AG04449 (cell line): ENCODE measurements at places on chromosomes 12 and 14.

DNA sequence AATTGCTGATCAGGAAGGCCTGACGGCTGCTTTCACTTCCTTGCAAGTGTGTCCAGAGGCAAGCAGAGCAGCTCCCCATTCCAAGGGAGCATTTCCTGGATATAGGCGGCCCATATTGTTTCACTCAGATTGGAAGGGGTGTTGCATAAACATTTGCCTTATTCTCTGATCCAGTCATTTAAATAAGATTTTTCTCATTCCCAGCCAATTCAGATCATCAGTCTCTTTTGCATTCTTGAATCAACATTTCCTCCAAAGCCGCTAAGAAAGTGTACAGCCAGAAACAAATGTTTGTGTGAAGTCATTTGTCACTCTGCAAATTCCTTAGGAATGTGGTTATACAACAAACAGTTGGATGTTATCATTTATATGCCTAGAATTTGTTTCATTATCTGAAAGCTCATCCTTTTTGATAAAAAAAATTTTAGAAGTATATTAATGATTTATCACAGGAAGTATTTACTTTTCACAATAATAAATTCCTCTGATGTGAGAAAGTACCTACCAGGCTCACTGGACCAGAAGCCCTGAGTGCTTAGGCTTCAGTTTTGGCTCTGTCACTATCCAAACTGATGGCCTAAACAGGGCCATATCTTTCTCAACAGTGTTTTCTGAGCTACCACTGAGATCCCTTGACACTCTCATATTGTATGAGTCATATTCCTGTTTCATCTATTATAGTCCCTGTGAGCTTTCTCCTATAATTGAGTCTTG lies 379.6 kb downstream of the CCDC91 start:
- no peak for DNase-seq

DNA sequence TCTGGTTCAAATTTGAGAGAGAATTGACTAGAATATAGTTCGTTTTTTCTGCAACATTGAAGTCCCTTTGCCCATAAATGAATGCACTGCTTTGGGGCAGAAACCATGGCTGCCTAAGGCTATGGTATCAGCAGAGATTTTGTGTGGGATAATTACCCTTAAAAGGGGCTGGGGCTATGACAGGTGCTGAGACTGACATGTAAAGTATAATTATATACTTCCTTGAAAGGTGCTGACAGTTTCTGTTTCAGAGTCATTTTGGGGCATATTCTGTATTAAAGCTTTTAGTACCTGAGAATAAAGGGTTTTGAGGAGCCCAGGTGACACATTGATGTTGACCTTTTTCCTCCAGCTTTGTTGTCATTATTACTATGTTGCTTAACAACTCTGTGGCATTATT lies 150.3 kb upstream of the PTPRQ start:
- no peak for DNase-seq

GRCh38 chr12:57232156-57232756 lies 2.7 kb downstream of the SHMT2 start:
- no peak for DNase-seq

DNA sequence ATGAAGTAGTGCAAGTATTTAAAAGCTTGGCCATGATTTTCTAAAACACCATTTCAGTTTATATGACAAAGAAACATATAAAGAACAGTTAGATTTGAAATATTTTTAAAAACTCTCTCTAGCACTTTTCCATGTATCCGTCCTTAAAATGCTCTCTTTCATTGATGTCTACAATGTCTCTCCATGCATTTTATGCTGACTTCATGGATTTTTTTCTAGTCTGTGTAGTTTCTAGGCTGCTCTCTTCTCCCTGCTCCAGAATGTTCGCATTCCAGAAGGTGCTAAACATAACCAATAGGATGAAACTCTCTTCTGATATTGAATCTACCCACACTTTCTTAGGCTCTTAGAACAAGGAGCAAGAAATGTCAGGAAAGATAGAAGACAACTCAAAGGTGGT lies 124.8 kb downstream of the PLCZ1 start:
- DNase-seq: no peak

DNA sequence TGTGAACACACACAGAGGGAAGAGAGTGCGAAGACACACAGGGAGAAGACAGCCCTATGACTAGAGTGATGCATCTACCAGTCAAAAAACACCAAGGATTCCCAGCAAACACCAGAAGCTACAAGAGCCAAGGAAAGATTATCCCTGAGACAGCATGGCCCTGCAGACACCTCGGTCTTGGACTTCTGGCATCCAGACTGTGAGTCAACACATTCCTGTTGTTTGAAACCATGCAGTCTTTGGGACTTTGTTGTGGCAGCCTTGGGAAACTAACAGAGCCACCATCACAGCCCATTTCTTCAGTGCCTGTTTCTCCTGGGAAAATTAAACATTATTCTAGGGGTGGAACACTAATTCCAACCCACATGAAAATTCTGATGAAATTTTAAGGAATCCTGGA lies 220.6 kb downstream of the GXYLT1 start:
- DNase-seq: no peak

DNA sequence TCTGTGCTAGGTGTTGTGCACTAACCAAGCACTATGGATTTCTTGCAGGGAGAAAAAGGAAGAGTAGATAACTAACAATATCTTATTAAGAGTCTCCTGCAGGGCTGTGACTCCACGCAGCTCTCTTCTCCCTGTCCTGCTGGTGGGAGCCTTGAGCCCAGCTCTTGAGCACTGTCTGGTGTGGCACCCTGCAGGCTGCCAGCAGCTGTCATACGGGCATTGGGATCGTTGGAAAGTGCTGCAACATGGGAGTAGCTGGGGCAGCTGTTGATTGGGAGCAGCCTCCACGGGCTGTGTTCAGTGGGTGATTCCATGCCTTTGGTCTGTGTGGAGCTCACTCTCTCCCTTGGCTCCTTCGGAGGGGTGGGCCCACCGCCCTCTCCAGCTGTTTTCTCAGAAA lies 125.3 kb downstream of the FBXL14 start:
- no peak for DNase-seq

GRCh38 chr12:2958432-2959191 lies 585 bp upstream of the TEAD4 start:
- DNase-seq: no peak

DNA sequence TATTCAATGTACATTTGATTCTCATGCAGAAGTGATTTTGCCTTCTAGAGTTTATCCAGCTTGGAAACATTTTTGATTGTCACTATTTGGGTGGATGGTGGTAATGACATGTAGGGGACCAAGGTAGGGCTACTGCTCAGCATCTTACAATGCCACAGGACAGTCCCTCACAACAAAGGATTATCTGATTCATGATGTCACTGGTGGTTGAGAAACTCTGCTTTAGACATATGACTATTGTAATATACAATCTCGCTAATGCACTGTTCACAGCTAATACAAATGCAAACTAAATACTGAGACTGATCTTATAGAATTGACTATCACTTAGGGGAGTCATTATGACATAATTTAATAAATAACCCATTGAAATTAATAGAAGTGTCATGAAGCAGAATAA lies 60.4 kb upstream of the BTG1 start:
- no peak for DNase-seq

GRCh38 chr12:76591476-76591875 lies 31.9 kb upstream of the OSBPL8 start:
- peak; percentile 16 for DNase-seq

- no peak for DNase-seq
Observed at GRCh38 chr12:23356440-23356839, 593.0 kb downstream of the SOX5 start.

DNA sequence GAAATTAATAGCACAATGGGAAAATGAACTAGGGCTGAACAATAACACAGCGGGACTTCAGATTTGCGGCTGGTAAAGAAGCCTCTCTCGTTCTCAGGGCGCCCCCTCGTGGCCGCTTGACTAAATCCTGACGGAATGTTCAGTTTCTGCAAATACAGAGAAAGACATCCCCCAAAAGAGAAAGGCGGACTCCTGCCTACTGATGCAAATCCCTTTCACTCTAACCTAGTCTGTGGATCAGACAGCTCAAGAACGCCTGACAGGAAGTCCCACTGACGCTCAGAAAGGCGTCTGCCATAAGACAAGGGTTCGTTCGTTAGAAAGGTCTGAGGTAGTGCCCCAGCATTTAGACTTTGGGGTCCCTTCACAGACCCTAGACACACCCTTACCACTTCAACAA lies 2.5 kb downstream of the NUAK1 start:
- DNase-seq: peak; percentile 70

DNA sequence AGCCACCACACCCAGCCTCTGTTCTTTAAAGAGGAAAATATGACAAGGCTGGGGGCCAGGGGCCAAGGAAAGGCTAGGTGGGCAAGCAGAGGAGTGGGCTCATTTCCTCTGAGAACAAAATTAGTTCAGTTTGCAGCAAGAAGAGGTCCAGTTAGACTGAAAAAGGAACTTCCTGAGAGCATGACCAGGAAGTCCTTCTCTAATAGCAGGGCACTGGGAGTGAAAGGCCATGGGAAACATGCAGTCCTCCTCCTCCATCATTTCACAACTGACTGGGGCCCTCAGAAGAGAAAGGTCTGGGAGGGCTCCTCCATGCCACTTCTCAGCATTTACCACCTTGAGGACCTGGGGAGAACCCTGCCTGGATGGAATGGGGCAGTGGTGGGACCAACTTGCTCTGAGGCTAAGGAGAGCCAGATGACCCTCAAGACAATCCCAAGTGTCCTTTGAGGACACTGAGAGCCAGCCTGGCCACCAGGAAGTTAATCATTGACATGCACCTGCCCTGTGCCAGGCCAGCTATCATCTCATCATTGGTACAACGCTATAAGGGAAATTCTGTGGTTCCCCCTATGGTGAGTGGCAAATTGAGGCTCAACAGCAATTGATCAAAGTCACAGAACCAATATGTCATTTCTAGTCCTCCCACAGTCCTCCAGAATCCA lies 2.0 kb downstream of the AQP2 start:
- no peak for DNase-seq

- DNase-seq: no peak
Observed at GRCh38 chr14:70415788-70416187, 1.1 kb downstream of the SYNJ2BP start.

GRCh38 chr12:121059031-121059898 lies 20.2 kb upstream of the OASL start:
- no peak for DNase-seq

DNA sequence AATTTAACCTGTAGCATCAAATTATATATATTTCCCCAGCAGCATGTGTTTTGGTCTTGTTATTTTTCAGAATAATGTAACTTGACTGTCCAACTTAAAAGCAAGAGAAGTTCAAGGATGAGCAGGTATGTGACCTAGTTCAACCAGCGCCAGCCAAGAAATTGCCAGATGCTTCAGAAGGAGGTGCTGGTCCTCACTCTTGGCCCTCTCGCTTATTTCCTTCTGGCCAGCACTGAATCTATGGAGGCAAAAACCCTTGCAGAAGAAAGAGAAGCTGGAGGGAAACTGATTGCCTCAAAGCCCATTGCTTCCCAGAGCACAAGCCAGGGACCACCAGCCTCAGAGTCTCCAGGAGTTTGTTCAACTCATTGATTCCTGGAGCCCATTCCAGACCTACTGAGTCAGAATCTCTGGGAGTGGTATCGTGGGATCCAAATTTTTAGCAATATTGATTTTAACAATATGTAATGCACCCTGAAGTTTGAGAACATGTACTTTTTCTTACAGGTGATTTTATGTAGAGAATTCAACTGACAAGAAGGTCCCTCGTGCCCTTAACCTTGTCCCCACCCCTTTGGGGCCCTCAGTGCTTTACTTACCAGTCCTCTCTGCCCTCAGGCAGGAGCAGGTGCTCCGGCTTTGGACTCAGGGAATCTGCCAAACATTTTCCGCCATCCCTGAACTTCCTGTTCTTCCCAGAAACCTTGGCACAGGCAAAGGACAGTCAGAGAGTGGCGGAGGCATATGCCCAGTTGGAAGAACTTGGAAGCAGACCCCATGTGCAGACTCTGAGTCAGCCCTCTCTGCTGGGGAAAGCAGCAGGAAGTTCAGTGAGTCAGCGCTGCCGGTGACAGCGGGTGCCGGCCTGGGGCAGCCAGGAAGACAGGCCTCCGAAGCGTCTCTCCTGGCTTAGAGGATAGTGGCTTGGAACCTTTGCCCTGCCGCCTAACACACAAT lies 10.4 kb downstream of the BEST3 start:
- peak; percentile 74 for DNase-seq

DNA sequence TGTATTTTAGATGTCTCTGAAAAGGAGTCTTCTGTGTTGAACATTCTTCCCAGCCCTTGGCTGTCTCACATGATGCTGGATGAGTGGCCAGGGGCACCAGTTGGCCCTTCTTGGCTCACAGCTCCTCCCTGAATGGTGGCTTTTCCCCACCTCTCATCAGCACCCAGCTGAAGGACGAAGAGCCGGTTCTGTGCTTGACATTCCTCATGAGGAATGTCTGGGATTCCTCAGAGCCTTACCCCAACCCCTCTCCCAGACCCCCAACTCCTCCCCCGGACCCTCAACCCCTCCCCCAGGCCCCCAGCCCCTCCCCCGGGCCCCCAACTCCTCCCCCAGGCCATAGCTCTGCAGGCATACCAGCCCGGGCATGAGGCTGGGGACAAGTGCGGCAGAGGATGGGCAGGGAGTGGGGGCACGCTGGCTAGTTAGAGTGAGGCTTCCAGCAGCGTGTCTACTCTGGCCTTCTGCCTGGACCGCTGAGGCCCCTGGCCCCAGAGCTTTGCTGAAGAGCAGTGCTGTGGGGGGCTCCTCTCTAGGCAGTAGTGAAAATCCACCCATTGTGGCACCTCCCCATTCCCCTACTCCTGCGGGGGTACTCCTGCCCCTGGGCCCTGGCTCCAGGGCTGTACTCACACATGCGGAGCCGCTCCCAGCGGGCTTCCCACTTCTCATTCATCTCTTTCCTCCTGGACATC lies 64.3 kb downstream of the PLEKHG3 start:
- DNase-seq: no peak

GRCh38 chr12:131097202-131098177 lies 143.8 kb downstream of the ADGRD1 start:
- DNase-seq: no peak

GRCh38 chr12:41221491-41221890 lies 33.4 kb downstream of the PDZRN4 start:
- DNase-seq: no peak

DNA sequence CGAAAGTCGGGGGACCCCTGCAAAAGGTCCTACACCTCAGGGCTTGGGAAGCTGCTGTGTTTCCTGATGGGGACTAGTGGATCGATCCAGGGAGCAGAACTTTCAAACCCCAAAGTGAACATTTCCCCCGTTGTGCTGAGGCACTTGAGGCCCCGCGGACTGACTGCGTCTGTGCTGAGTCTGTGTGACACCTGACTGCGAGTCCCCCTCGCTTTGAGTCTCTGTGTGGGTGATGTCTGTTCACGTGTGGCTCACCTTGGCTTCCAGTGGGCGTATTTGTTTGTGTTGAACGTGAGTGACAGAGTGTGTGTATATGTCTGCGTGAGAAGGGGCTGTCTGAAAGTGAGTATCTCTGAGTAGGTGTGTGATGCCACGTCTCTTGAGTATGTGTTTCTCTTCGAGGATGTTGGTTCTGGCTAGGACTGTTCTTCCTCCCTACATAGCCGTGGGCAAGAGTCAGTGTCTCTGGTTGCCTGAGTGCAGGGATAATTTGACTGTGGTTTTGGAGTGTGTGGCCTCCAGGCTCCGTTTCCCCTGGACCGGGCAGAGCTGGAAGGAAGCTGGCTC lies 1.3 kb downstream of the TEAD4 start:
- no peak for DNase-seq

GRCh38 chr14:38948171-38948570 lies 154.9 kb downstream of the SEC23A start:
- DNase-seq: peak; percentile 29
